ENCODE measurements at places on chromosomes 6 and 20.

- DNase-seq = no peak
These were observed 31.1 kb upstream of the GLP1R start for GRCh38 chr6:39017547-39017880.

DNA sequence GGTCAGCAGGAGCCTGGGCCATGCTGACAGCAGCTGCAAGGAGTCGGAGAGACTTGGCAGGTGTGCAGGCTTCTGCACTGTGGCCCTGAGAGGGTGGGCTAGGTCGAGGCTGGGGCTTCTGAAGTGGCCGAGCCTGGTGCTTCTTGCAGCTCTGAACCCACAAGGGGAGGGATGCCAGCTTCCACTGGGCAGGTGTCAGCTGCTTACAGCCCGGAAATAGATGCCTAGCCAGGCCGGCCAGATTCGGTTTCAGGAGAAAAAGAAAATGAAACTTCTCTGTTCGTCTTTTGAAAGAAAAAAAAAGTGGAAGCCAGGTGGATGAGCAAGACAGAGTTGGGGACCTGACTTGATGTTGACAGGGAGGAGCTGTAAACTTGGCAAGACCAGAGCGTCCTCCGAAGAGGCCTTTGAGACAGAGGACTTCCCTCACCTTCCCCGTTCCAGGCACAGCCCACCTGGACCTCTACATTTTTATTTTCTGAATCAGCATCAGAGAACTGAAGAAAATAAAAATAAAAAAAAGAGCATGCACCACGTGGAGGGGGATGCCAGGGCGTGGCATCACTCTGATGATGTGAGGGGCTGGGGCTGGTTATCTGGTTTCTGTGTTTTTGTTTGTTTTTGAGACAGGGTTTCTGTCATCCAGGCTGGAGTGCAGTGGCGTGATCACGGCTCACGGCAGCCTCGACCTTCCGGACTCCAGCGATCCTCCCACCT, at the start of gene ZBP1:
ZBP1 (minus strand) TSS at position 153 of the 717 bp plus-strand sequence; CDS start at position 22, 131 bp downstream.
- peak; percentile 79 for DNase-seq

GRCh38 chr6:122400121-122400450, 634 bp downstream of the HSF2 start:
- DNase-seq = no peak

DNA sequence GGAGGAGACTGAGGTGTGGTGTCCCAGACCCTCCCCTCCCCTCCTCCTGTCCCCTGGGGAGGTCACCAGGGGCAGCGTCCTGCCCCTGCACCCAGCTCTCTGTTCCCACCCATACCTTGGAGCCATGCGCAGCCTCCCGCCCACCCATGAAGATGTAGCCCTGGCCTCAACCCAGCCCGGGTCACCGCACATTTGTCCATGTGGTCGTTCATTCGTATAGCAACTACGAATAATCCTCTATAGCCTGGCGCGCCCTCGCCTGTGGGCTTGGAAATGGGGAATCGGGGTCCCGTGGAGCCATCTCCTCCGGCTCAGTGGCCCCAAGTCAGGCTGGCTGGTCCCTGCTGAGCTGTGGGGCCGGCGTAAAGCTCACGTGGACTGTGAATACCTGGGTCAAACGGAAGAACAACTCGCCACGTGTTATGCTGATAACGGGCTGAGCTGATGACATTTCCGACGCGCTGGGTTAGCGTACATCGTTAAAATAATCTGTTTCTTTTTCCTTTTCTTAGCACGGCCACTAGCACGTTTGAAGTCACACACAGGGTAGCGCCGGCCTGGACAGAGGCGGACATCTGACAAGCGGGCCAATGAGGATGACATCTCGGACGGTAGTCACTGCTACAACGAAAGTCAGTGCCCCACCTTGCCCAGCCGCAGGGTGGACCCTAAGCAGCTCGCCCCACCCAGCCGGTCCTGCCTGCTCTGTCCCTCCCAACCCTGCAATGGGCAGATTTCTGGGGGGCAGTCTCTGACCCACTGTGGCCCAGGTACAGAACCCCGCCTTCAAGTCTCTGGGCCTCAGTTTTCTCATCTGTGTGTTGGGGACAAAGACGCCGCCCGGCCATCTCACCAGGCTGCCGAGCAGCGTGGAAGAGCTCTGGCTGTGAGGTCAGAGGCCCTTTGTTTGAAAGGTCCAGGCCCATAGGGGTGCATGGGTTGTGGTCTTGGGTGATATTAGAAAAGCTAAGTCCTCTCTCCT, 19.8 kb upstream of the RBBP8NL start:
- DNase-seq = no peak

GRCh38 chr6:26441977-26442376, 1.7 kb downstream of the BTN3A3 start:
- no peak for DNase-seq

DNA sequence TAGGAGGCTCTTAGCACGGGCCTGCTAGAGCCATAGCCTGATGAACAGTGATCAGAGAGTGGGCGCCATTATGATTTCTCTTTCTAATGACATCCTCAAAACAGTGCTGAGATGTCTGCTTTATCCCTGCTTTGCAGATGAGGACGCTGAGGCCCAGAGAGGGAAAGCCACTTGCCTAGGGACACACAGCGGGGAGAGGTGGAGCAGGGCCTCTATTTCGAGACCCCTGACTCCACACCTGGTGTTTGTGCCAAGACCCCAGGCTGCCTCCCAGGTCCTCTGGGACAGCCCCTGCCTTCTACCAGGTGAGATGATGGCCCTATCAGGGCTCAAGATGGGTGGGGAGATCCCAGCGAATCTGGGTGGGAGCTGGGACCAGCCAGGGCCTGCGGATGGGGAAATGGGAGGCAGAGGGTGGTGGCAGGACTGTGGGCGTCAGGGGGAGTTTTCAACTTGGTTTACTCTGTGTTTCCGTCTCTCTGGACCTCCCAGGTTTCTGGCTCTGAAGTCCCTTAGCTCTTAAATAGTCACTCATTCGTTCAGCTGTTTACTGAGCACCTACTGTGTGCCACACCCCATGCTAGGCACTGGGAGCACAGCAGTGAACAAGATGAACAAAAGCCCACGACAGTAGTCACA, 36.7 kb downstream of the SRC start:
- no peak for DNase-seq

- DNase-seq = no peak
These were observed 4.1 kb downstream of the SH3BGRL2 start for GRCh38 chr6:79635232-79635543.
